ENCODE measurements at places on chromosomes 5 and 9.

DNA sequence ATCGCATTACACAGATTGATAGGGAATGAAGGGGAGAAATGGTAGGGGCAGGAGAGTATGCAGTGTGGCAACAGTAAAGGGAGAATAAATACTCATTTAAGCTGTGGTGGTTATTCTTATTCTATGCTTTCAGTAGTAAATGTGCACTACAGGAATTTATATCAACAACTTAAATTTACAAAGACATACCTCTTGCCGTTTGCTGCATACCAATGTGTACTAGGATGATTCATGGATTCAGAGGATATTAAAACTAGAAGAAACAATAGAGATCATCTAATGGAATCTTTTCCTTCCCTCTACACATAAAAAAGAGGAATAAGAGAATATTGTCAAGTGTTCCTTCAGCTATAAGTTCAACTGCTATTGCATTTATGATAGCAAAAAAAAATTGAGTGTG is 103.3 kb upstream of the RASA1 start:
- no peak for DNase-seq

- no peak for DNase-seq
Measured at GRCh38 chr9:88694625-88695024, 159.6 kb downstream of the NXNL2 start.

DNA sequence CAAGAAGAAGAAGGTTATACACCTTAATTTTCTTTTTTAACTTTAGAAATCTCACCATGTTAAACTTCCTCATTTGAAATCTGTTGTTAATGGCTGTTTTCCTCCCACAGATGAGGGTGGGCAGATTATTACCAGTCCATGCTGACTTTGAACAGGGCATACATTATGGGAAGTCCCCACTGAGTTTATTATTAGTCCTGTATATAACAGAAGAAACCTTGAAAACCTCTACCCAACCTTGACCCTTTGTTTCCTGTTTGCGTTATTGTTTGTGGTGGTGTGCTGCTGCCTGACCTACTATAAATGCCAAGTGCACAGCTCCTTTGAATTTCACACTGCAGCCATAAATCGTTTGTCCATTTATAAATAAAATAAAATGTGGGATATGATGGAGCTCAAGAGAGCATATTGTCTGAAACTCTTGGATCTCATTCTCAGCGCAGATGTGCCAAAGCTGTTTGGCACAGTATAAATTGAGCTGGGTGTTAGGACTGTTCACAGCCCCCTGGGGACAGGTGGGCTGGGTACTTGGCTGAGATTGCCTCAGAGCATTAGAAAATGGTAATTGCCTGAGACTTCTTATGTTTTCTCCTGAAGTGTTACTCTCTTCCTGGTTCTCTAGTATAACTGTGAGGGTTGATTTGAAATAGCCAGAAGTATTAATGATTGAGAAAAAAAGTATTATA is 139.6 kb downstream of the SPATA31D1 start:
- DNase-seq, result no peak

- DNase-seq, result no peak
Measured at GRCh38 chr5:126219616-126220015, 203.6 kb upstream of the GRAMD2B start.

- DNase-seq, result no peak
Measured at GRCh38 chr5:176533894-176534611, 3.1 kb downstream of the RNF44 start.

DNA sequence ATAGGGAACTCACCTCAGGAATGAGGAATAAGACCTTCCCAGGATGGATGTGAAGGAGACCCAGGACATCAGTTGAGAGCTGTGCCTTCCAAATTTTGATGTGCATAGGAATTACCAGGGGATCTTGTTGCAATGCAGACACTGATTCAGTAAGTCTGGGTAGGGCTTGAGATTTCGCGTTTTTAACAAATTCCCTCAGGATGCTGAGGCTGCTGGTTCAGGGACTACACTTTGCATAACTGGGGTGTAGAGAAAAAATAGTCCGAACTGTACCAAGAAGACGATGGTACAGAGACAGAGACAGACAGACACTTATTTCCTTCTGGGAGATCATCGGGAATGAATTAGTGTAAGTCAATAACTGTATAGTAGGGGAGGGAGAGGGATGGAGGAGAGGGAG is 82.3 kb upstream of the FREM1 start:
- no peak for DNase-seq

GRCh38 chr9:69759021-69759420 is 790 bp downstream of the PTAR1 start:
- DNase-seq, result no peak

DNA sequence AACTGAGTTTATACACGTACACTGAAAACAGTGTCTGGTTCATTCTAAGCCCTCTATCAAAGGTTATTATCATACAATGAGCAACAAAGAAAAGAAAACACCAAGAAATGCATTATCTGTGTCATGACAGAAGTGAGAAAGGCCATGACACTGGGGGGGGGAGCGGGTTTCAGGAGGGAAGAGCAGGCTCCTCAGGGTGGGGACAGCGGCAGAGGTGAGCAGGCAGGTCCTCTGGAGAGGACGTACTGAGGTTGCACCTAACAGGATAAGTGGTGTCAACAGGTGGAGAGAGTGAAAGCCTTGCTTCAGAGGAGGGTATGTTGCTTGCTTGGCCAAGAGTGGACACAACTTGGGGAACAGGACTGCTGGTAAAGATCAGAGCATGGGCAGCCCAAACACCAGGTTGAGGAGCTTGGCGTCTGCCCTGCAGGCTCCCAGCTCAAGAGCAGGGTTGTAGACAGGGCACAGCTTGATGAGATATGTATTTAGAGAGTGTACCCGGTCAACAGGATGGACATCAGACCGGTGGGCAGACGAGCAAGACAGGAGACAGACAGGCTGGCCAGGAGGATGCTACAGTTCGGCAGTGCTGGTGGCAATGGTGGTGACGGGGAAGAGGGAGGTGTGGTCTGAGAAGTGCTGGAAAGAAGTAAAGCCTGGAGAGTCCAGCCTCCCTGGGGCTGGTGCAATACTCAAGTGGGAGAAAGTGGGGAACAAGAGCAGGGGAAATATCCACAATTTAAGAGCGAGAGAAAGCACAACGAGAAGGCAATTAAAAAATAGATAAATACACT is 10.3 kb downstream of the WHRN start:
- DNase-seq, result no peak

DNA sequence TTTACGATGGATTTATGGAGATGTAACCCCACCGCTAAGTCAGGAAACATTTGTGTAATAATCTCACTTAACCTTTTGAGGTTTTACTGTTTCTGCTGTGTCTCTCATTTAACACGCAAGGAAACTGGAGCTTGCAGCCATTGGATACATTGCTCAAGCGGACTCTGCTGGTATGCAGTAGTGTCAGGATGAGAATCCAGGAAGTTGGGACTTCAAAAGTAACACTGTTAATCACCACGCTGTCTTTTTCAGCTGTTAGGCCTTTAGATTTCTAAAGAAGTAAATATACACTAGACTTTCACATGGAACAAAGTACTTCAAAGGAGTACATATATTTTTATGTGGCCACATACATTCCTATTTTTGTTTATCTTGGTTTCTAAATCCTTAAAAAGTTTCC is 114.7 kb downstream of the LPAR1 start:
- DNase-seq, result no peak

- DNase-seq, result peak; percentile 35
Measured at GRCh38 chr5:136769900-136770684, 404.7 kb upstream of the TRPC7 start.

DNA sequence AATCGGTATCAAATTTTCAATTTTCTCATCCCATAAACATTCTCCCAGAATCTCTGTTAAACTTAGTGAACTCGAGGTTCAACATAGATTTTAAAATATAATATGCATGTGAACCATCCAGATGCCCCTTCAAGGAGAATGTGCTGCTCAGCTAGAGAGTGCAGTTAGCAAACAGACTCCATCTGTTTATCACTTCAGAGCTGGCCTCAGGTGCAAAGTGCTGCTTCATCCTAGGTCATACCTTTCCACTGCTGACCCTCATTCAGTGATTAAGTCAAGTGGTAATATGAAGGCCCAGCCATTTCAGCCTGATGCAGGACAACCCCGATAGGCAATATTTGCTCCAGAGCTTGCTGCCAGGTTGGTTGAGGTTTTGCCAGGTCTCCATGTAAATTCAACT is 339.0 kb upstream of the POU5F2 start:
- no peak for DNase-seq

- no peak for DNase-seq
Measured at GRCh38 chr9:106799152-106799551, 63.8 kb upstream of the ZNF462 start.

DNA sequence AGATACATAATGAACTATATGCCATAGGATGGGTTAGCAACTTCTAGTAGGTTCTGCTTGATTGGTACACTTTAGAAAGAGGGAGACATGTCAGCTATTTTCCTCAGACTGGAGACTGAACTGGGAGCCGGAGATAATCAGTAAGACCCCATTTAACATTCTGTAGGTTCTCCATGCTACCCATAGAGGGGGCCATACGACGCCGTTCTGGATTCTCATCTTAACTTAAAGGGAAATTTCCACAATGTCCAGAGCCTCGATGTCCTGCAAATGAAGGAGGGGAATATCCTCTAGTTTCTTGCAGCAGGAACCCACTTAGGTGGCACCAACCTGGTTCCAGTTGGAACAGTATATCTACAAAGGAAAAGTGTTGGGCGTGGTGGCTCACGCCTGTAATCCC is 22.3 kb upstream of the NPM1 start:
- no peak for DNase-seq

GRCh38 chr5:35253582-35253981 is 23.3 kb upstream of the PRLR start:
- DNase-seq, result no peak

DNA sequence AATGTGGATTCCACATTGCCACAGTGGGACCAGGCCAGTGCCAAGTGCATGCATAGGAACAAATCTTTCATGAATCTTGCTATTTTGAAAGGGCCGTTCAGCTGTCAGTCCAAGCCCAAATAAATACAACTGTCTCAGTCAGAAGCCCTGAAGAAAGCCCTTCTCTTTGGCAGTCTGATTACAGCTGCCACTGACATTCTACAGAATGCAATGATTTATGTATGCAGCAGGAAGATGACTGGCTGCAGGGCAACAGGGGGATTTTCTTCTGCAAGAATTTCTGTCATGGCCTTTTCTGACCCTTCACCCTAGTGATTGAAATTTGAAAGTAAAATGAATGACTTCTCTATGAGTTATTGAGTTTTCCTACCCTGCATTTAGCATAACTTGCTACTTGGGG is 86.7 kb upstream of the FER start:
- no peak for DNase-seq

DNA sequence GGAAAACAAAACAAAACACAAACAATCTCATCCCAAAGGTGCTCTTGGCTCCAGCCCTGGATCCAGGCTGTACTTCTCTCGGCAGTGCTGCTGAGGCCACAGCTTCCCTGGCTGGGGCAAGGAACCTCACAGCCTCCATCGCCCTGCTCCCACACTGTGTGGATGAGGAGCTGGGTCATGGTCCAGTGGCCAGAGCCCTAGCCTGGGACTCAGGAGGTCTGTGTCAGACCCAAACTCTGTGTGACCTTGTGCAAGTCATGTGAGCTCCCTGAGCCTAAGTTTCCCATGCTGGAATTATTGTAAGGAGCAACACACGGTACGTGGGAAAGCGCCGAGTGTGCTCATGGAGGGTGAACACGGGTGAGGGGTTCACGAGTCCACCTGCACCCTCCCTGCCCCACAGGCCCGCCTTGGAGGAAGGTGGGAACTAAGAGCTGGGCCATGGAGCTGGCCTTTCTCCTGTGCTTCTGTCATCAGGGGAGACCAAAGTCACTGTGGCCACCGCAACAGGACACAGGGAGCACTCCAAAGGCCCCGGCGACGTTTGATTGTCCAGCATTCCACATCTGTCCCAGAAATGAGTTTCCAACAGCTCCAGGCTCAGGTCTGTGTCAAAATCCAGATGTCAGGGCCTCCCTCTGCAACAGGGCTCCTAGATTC is 26.2 kb upstream of the SMU1 start:
- DNase-seq, result no peak

GRCh38 chr5:173328844-173329490 is 753 bp upstream of the STC2 start:
- DNase-seq, result peak; percentile 49

GRCh38 chr5:13412040-13412595 is 532.4 kb downstream of the DNAH5 start:
- no peak for DNase-seq

DNA sequence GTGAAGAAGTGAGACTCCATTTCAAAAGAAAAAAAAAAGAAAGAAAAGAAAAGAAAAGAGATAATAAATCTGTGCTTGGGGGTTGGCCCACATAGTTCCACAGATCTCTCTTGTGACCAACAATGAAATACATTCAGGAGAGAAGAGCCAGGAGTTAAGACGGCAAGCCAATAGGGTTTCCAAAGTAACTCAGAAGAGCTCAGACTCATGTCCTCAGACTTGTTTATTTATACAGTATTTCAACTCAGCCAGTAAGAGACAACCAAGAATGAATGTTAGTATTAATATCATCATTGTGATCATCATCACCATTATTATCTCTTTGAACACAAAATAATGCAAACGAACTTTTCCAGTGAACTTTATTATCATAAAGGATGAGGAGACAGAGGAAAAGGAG is 140.2 kb downstream of the GLIS3 start:
- DNase-seq, result no peak

GRCh38 chr5:120152472-120152871 is 311.6 kb upstream of the PRR16 start:
- no peak for DNase-seq

GRCh38 chr5:165286692-165287091 is 1781.3 kb downstream of the MAT2B start:
- DNase-seq, result no peak

DNA sequence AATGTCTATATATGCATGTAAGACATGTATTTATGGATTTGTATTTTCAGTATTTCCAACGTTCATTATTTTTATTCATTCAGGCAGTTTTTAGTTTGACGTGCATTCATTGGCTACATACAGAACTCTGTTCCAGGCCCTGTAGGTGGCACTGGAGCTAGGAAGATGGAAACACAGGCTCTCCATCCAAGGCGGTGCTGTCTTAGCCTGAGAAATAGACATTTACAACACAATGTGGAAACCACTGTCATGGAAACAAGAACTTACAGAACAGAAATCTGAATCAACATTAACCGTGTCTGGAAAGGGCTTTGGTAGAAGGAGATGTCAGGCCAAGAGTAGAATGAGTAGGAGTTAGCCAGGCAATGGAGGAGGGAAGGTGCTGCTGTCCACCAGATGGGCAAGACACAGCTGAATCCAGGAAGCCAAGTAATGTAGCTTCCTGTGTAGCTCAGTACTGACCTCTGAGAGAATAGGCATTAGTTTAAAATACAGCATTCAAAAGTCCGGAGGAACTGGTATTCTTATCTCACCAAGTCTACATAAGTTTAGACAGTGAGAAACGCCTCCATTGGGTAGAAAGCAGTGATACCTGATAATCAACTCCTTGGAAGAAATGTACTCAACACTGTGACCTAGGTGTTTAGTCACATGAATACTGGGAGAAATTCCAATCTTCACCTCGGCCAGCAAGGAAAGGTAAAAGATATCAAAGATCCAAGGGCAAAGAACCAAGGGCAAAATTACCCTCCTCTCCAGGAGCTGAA is 388.6 kb upstream of the CDH6 start:
- DNase-seq, result no peak
